Activated naive CD4-positive, alpha-beta T cell treated with Interleukin-2 at 50 U/mL for 16 hours (primary cell): ENCODE measurements at places on chromosomes 1 and 21.
A peak's percentile ranks its signal among the peaks of the same experiment; 100 is the strongest.

- DNase-seq: no peak
Observed at GRCh38 chr1:58841455-58841854, 57.6 kb upstream of the JUN start.

GRCh38 chr1:47751996-47752451 lies 245.2 kb downstream of the TRABD2B start:
- no peak for DNase-seq

GRCh38 chr1:186183970-186184628 lies 191.0 kb downstream of the TPR start:
- DNase-seq: no peak

DNA sequence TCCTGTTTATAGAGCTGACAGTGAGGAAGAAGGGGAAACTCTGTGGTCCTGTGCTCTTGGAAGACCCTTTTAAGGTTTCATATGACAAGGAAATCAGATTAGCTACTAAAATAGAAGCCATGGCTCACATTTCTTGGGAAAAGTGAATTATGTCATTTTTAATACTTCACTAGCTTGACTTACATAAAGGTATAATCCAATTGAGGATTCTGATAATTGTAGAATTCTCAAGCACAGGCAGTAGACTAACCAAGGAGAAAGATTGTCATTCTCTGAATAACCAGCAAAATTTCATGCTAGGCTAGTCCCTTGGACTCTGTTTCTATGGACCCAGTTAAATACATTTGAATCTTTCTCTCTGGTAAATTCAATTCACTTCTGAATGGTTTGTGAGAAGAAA lies 613.0 kb upstream of the BEND5 start:
- DNase-seq: no peak

DNA sequence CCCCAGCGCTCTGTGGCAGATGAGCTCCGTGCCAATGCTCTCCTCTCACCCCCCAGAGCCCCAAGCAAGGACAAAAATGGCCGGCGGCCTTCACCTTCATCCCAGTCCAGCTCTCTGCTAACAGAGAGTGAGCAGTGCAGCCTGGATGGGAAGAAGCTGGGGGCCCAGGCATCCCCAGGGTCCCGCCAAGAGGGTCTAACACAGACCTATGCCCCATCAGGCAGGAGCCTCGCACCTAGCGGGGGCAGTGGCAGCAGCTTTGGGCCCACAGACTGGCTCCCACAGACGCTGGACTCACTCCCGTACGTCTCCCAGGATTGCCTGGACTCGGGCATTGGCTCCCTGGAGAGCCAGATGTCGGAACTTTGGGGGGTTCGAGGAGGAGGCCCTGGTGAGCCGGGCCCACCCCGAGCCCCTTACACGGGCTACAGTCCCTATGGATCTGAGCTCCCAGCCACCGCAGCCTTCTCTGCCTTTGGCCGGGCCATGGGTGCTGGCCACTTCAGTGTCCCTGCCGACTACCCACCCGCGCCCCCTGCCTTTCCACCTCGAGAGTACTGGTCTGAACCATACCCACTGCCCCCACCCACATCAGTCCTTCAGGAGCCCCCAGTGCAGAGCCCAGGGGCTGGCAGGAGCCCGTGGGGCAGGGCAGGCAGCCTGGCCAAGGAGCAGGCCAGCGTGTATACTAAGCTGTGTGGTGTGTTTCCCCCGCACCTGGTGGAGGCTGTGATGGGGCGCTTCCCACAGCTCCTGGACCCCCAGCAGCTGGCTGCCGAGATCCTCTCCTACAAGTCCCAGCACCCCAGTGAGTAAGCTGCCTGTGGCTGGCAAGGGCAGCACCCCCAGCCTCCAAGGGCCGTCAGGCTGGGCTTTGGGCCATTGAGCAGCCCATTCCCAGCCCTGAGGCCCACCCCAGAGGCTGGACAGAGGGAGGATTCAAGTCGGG lies 8.7 kb downstream of the ZC3H12A start:
- DNase-seq: no peak

- peak; percentile 41 for DNase-seq
Observed at GRCh38 chr1:64898107-64898861, 68.1 kb downstream of the JAK1 start.

DNA sequence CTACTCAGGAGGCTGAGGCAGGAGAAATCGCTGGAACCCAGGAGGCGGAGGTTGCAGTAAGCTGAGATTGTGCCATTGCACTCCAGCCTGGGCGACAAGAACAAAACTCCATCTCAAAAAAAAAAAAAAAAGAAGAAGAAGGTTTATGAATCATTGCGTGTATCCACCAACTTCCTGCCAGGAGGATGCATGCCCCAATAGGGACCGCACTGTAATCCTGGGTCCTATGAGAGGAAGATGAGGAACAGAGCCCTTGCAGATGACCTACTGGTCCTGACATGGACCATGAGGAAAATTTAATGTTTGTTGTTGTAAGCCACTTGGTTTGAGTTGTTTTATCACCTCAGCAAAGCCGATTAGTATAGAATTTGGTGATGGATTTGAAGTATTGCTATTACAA lies 56.7 kb downstream of the PTGS2 start:
- DNase-seq: no peak

GRCh38 chr1:19007491-19008441 lies 51.3 kb upstream of the IFFO2 start:
- DNase-seq: no peak

GRCh38 chr1:198269646-198269940 lies 112.8 kb downstream of the NEK7 start:
- no peak for DNase-seq
